Mesothelial cell of epicardium (in vitro differentiated cells): ENCODE measurements at places on chromosomes 4 and X. TPM values are rescaled to one million over a fixed set of nuclear protein-coding genes. Genes with fewer than 3 reads are reported as not detected.

The DKK2 gene
- total RNA-seq, result 23.5 to 26.3 TPM (median 25.3 TPM) in 3 replicates

The SLC2A9 gene
- 4.8 to 5.1 TPM (median 5.0 TPM) in 3 replicates for total RNA-seq

The TET2 gene
- 42.1 to 43.3 TPM (median 42.5 TPM) in 3 replicates for total RNA-seq

The XAGE2 gene
- total RNA-seq, result 15.3 to 23.0 TPM (median 22.5 TPM) in 3 replicates

The F8A2 gene
- not detected in 3 replicates for total RNA-seq

The TMPRSS11A gene
- 1.6 to 1.8 TPM (median 1.8 TPM) in 3 replicates for total RNA-seq

- H3K4me1 ChIP-seq, result peaks cover 18% of the 10 kb centered on the region
- no peaks in the 10 kb centered on the region for H3K27me3 ChIP-seq
Measured at GRCh38 chr4:169209388-169209883, 61.3 kb downstream of the SH3RF1 start.

DNA sequence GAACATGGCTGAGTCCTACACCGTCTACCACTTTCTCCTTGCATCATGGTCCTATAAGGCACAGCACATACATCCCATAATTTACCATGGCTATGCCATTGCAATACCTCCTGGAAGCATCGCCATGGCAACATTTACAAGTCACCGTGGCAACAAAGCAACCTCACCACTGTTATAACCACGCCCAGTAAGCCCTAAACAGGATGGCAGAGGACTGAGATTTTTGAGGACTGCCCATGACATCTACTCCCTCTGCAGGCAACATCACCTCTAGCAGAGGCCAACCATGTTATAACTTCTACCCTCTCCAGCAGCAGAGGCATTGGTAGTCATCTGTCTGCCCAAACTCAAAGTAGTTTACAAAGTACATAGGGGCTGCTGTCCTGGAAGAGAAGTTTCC, 29.7 kb downstream of the BCOR start:
- no peaks in the 10 kb centered on the region for H3K27me3 ChIP-seq
- DNase-seq, result no peak
- no peak overlapping the region for H3K4me3 ChIP-seq
- H3K4me1 ChIP-seq, result peaks cover 4% of the 10 kb centered on the region

GRCh38 chr4:1205586-1206298, 33.4 kb upstream of the SPON2 start:
- no peaks in the 10 kb centered on the region for H3K36me3 ChIP-seq
- no peak overlapping the region for H3K4me3 ChIP-seq
- H3K4me1 ChIP-seq, result peaks cover 12% of the 10 kb centered on the region
- no peak overlapping the region for H3K27ac ChIP-seq
- peak; percentile 36 for DNase-seq
- no peaks in the 10 kb centered on the region for H3K27me3 ChIP-seq

- no peak for DNase-seq
- H3K4me3 ChIP-seq, result no peak overlapping the region
- no peaks in the 10 kb centered on the region for H3K4me1 ChIP-seq
- no peaks in the 10 kb centered on the region for H3K27me3 ChIP-seq
- no peaks in the 10 kb centered on the region for H3K36me3 ChIP-seq
- H3K27ac ChIP-seq, result no peak overlapping the region
Measured at GRCh38 chrX:20455001-20455400, 188.3 kb upstream of the RPS6KA3 start.

GRCh38 chr4:39062094-39062769, at the start of gene KLHL5:
KLHL5 (plus strand) TSS chr4:39062232; CDS start chr4:39062653, 421 bp downstream.
- H3K4me1 ChIP-seq, result peaks cover 15% of the 10 kb centered on the region
- no peaks in the 10 kb centered on the region for H3K36me3 ChIP-seq
- no peaks in the 10 kb centered on the region for H3K27me3 ChIP-seq
- H3K27ac ChIP-seq, result no peak within 1 kb of the TSS
- H3K4me3 ChIP-seq, result peak within 1 kb of the TSS; percentile 20

- H3K4me1 ChIP-seq, result peaks cover 12% of the 10 kb centered on the region
- H3K27ac ChIP-seq, result no peak overlapping the region
- no peak for DNase-seq
Measured at GRCh38 chr4:115121351-115122043, 8.1 kb upstream of the NDST4 start.

- H3K27ac ChIP-seq, result no peak overlapping the region
- peaks cover 46% of the 10 kb centered on the region for H3K4me1 ChIP-seq
- DNase-seq, result no peak
Measured at GRCh38 chrX:10015355-10015722, 48.2 kb downstream of the CLDN34 start.

DNA sequence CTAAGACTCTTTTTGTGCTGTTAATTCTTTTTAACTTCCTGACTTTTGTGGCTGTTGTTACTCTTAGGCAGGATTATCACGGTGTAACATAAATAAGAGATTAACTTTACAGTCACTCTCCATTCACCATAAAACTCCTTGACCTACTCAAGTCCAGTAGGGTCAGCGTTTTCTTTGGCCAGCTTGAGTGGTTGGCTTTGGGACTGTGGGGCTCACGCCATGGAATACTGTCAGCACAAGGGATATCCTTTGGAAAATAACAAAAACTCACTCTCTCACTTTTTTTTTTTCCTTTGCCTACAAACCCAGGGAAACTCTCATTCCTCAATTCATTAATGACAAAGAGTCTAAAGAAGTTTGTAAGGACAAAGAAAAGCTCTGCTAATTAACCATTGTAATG, 89.4 kb upstream of the TLL1 start:
- no peak overlapping the region for H3K27ac ChIP-seq
- DNase-seq, result no peak
- peaks cover 5% of the 10 kb centered on the region for H3K4me1 ChIP-seq
- no peaks in the 10 kb centered on the region for H3K36me3 ChIP-seq
- no peak overlapping the region for H3K4me3 ChIP-seq

- no peaks in the 10 kb centered on the region for H3K27me3 ChIP-seq
- no peak overlapping the region for H3K27ac ChIP-seq
- no peak overlapping the region for H3K4me3 ChIP-seq
- no peak for DNase-seq
- H3K36me3 ChIP-seq, result peaks cover 2% of the 10 kb centered on the region
Measured at GRCh38 chrX:10350981-10351380, 194.2 kb downstream of the CLCN4 start.

GRCh38 chrX:46770000-46770816, 11.3 kb upstream of the SLC9A7 start:
- DNase-seq, result no peak
- H3K27me3 ChIP-seq, result no peaks in the 10 kb centered on the region
- no peaks in the 10 kb centered on the region for H3K4me1 ChIP-seq
- H3K36me3 ChIP-seq, result no peaks in the 10 kb centered on the region
- no peak overlapping the region for H3K27ac ChIP-seq

- no peaks in the 10 kb centered on the region for H3K36me3 ChIP-seq
- no peak overlapping the region for H3K27ac ChIP-seq
- no peak for DNase-seq
- no peaks in the 10 kb centered on the region for H3K27me3 ChIP-seq
- H3K4me1 ChIP-seq, result peaks cover 9% of the 10 kb centered on the region
- H3K4me3 ChIP-seq, result no peak overlapping the region
Measured at GRCh38 chr4:77093401-77093800, 17.6 kb upstream of the CCNI start.

- H3K4me1 ChIP-seq, result peaks cover 48% of the 10 kb centered on the region
- H3K36me3 ChIP-seq, result peaks cover 34% of the 10 kb centered on the region
- DNase-seq, result no peak
- H3K27ac ChIP-seq, result peak overlapping the region; percentile 17
- H3K4me3 ChIP-seq, result no peak overlapping the region
Measured at GRCh38 chr4:150229520-150229919, 151.3 kb downstream of the DCLK2 start.

GRCh38 chrX:11334165-11334564, 41.0 kb downstream of the AMELX start:
- H3K27me3 ChIP-seq, result no peaks in the 10 kb centered on the region
- no peak overlapping the region for H3K4me3 ChIP-seq
- no peak for DNase-seq
- no peak overlapping the region for H3K27ac ChIP-seq

GRCh38 chrX:72003811-72004750, 93.4 kb downstream of the NHSL2 start:
- DNase-seq, result no peak
- H3K4me3 ChIP-seq, result no peak overlapping the region
- H3K36me3 ChIP-seq, result no peaks in the 10 kb centered on the region
- H3K4me1 ChIP-seq, result peaks cover 18% of the 10 kb centered on the region
- H3K27me3 ChIP-seq, result no peaks in the 10 kb centered on the region

GRCh38 chrX:111917591-111917990, 41.6 kb downstream of the TRPC5OS start:
- DNase-seq, result no peak
- peaks cover 9% of the 10 kb centered on the region for H3K4me1 ChIP-seq
- H3K27ac ChIP-seq, result no peak overlapping the region
- no peaks in the 10 kb centered on the region for H3K27me3 ChIP-seq
